Suprapubic skin (tissue), 4 donors: ENCODE measurements at places on chromosomes 6 and 20. TPM values are rescaled to one million over a fixed set of nuclear protein-coding genes. Genes with fewer than 3 reads are reported as not detected.

DNA sequence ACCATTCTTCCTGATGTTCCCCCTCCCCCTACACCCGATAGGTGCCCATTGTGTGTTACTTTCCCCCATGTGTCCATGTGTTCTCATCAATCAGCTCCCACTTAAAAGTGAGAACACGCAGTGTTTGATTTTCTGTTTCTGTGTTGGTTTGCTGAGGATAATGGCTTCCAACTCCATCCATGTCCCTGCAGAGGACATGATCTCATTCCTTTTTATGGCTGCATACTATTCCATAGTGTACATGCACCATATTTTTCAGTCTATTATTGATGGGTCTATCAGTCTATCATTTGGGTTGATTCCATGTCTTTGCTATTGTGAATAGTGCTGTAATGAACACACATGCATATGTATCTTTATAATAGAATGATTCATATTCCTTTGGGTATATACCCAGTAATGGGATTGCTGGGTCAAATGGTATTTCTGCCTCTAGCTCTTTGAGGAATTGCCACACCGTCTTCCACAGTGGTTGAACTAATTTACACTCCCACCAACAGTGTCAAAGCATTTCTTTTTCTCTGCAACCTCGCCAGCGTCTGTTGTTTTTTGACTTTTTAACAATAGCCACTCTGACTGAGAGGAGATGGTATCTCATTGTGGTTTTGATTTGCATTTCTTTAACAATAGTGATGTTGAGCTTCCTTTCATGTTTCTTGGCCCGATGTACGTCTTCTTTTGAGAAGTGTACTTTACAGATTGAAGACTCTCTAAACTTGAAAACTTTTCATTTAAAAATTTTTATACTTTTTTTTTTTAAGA lies 41.0 kb upstream of the GCNT2 start:
- no peak for DNase-seq

- DNase-seq: no peak
Measured at GRCh38 chr6:37459981-37460800, 27.2 kb downstream of the CMTR1 start.

GRCh38 chr6:13710552-13711323 lies 897 bp downstream of the RANBP9 start:
- peak; percentile 79 for DNase-seq

- DNase-seq: no peak
Measured at GRCh38 chr20:63317601-63318291, 24.8 kb downstream of the COL20A1 start.

- no peak for DNase-seq
Measured at GRCh38 chr20:63830841-63831588, at the start of gene ZBTB46. ZBTB46 (minus strand) TSS chr20:63831264; CDS start chr20:63790757, 40,507 bp downstream.

DNA sequence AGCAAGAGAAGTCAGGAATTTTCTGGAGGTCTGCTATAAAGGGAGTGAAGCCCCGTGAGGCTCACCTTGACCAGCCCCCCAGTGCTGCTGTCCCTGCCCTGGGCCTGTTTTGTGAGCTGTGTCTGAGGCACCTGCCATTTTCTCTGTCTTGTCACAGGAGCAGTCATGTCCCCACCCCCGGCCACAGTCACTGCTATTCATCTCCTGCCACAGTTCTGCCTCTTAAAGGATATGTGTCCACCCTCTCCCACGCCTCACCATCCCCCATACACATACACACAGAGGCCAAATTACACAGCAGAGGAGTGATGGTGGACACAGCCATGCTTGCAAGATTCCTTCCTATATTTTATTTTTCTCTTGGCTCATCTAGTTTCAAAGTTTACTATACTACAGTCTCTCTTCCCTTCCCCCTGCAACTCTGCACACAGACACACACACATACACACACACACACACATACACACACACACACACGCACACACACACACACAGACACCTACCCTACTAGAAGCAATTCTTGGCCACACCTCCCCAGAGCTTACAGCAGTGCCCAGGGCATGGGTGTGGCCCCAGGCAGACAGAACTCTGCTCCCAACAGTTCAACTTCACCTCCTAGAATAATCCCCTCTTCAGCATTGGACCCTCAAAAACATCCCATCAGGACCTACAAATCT lies 68.7 kb upstream of the TAB2 start:
- no peak for DNase-seq

DNA sequence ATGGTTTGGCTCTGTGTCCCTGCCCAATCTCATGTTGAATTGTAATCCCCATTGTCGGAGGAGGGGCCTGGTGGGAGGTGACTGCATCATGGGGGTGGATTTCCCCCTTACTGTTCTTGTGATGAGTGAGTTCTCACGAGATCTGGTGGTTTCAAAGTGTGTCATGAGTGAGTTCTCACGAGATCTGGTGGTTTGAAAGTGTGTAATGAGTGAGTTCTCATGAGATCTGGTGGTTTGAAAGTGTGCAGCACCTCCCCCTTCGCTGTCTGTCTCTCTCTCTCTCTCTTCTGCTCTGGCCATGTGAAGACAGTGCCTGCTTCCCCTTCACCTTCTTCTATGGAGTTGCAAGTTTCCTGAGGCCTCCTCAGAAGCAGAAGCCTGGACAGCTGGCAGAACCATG lies 87.6 kb downstream of the MYLK4 start:
- DNase-seq: no peak

DNA sequence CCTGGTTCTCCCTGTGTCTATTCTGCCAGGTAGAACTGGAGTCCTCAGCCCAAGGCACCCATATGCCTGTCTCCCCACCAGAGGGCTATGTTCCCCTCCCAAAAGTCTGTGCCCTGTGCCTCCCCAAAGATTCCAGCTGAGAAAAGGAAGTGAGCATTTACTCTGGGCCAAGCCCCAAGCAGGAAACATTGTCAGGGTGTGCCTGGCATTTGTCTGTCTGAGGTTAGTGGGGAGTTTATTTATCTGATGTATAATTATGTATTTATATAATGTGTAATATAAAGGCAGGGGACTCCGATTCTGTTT lies 5.6 kb downstream of the GDF5 start:
- DNase-seq: no peak

DNA sequence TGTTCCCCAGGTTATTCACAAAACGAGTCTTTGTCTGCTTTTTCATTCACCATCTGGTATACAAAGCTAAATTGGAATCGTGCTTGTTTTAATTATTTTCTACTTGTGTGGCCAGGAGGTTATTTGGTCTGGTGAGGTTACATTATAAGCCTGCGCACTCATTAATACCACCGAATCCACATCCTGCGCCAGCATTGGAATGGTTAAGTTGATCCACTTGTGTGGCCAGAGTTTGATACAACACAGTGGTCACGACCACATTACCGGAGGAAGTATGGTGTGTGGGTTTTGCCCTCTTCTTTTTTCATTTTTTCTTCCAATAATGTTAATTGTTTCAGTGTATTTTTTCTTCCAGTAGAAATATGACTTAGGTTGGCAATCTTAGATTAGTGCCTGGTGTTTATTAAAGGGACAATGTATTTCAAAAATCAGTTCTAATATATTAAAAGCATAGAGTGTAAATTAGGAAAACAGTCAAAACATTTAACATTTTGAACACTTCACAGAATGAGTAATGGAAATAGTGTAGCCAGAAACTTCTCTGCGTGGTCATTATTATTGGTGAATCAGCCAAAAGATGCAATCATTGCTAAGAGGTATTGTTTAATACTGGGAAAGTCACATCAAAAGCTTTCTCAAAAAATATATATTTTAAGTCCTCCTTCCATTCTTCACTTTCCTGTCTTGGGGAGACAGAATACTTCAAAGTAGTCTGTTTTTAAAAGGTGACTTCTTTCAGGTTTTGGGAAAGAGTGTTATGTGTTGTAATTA lies 84.5 kb downstream of the JARID2 start:
- no peak for DNase-seq

DNA sequence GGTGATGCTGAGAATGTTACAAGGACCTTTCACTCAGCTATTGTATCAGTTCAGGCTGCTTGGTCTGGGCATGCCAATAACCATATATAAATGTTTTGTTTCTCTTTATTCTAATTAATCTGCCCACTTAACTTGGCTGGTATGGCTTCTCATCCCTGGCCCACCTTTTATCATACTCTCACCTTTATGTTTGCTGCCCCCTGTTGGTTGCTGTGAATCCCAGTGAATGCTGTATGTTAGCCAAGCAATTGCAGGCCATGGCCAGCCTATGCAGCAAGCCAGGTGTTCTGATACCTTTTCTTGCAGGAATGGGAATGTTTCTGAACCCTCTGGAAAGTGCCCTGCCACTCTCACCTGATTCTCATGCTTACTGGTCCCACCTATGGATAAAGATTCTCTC lies 54.6 kb downstream of the PCSK2 start:
- DNase-seq: no peak

DNA sequence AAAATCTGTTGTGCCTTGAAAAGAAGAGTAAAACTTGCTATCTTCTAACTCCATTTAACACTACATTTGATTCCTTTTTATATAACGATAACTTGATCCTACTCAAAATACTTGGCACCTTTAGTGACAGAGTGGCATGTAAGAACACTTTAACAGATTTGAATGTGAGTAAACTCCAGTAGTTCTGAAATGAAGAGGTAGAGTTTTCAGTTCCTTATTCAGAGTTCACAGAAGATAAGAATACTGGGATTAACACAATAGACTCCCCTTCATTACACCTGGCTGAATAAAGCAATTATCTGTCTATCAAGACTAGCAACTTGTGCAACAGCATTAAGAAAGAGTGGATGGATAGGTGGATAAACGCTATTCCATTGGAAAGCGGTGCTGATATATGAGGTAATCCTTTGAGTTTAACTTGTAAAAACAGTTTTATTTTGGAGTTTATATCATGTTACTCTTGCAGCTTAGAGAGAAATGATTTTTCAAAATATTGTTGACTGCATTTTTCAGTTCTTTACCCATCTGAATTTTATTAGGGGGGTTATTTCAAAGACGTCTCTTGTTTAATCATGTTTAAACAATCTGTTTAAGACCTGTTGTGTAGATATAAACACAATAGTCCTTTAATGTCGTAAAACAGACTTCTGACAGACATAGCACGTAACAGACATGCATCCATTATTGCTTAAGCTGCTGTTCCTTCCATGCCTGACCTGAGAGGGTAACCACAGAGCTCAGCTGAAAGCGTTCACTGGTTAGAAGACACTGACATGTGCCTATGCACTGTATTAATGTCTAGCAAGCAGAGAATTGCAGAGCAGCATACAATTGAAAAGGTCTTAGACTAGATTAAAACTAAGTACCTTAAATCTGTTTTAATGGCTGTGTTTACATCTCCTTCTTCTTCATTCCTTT lies 102.4 kb upstream of the SUPT3H start:
- DNase-seq: no peak

DNA sequence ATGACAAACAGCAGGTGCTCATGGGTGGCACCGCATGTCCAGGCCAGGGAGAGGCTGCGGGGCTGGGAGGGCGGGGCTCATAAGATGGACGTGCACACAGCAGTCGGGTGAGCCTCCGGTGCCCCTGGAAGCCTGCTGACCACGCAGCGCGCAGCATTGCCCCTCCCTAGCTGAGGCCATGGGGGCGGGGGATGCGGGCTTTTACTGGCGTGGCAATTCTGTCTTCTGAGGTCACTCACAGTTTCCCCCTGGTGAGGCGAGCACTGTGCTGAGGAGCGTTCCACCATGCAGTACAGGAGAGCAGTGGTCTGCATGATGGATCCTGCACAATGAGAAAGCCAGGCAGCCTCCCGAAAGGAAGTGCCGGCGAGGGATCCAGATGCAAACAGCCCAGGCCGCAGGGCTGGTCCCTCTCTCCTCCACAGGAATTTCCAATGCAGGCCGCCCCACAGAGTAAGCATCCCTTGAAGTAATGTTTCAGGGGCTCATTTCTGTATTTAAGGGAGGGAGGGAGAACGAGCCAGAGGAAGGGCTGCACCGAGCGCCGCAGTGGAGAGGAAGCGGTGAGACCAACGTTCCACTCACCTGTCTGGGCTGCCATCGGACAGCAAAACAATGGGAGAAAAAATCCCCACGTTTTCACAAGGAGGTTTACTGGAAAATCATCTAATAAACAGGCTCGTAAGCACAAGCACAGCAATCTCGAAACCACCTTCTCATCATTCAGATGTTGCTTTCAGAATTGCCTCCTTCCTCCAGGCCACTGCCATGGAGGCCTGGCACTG lies 56.0 kb downstream of the IRF4 start:
- no peak for DNase-seq

DNA sequence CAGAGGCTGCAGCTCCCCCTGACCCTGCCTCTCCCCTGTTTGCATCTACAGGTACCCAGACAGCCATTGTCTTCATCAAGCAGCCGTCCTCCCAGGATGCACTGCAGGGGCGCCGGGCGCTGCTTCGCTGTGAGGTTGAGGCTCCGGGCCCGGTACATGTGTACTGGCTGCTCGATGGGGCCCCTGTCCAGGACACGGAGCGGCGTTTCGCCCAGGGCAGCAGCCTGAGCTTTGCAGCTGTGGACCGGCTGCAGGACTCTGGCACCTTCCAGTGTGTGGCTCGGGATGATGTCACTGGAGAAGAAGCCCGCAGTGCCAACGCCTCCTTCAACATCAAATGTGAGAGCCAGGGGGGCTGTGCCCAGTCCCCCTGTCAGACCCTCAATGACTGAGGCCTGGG lies 42.1 kb upstream of the SRF start:
- DNase-seq: no peak

Gene ANKEF1
- total RNA-seq: 5.3 TPM

Gene LINC00237
- 0.83 TPM for total RNA-seq

Gene TDRD6
- 0.49 TPM for total RNA-seq

Gene NOX3
- total RNA-seq: not detected

Gene OPRL1
- total RNA-seq: 0.48 TPM

Gene GSTA1
- total RNA-seq: not detected

Gene MUCL3
- not detected for total RNA-seq

Gene OTOR
- not detected for total RNA-seq

Gene CRIP3
- not detected for total RNA-seq
